ENCODE measurements at places on chromosomes 1 and 21.

DNA sequence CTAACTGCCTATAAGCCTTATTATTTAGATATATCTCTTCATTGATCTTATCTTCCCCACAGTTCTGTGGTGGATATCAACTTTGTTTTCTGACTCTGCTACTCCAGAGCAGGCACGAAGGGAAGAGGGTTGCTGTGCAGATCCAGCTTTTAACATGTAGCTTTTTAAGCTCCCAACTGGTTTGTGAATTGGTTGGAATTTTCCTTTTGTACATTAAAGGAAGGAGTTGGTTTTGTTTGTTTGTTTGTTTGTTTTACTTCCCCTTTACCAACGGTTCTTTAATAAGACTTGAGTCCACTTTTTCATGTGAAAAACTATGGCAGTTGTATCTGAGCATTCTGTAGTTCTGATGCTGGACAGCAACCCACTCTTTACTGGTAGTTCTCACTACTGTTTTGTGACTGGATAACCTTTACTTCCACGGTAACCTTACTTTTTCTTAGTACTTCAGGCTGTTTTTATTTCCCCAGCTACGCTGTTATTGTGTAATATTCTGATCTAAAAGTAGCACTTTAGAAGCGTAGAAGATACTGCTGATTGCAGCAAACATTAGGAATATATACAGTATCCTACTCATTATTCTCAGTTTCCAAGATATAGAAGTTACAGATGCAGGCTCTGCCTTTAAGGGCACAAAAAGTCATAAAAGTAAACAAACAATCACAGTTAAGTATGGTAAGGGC is 1.6 kb downstream of the GNPAT start:
- DNase-seq: no peak

DNA sequence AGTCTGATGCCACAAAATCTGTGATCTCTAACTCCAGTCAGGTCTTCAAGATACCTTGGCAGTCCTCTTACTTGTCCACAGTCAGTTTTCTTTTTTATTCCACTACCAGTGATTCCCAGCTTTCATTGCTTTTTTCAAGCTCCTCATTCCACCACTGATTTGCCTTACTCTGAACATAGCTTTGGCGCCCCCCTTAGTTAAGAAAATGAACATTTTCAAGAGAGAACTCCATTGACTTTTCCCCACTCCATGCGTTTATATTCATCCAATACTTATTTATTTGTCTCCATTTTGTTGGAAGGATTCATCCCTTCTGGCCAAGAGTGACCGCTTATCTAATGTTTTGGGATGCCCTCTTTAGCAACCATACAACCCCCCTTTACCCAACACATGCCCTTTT is 33.9 kb upstream of the IPO9 start:
- no peak for DNase-seq

DNA sequence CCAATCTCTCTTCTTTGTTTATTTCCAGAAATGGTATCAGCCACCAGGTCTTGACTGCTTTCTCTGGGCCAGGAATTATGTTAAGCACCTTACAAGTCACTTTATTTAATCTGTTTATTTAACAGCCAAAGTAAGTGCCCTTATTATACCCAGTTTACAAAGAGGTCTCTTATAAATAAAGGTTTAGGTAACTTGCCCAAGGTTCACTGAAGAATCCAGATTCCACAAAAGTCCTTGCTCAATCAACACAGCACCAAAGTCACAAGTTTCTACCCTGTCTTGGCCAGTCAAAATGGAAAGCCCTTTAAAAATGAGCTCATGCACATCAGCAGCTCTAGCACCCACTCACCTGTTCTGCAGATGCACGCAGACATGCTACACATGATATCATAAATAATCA is 28.0 kb upstream of the ATP1A1 start:
- DNase-seq: no peak

DNA sequence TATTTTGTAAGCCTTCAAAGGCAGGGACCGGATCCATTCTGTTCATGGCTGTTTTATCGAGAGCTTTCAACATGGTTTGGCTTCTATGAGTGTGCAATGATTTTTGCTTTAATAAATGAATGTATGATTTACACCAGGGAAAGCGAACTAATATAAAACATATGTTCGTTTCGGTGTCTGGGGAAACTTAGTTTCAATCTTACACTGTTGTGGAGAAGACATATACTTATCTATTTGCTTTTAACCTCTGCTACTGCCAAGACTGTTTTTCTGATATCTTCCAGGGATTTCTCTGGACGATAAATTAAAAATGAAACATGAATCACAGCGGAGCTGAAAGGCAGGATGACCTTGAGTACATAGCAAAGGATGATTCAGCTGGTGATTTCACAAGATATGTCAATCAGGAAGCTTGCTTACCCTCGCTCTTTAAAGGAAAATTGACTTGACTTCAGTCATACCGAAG is 14.7 kb upstream of the CYYR1 start:
- DNase-seq: no peak

- no peak for DNase-seq
Observed at GRCh38 chr1:44405031-44405797, at the start of gene RNF220. Gene RNF220 (plus strand): TSS chr1:44405255.

GRCh38 chr1:208141610-208142192 is 102.5 kb downstream of the PLXNA2 start:
- DNase-seq: no peak

DNA sequence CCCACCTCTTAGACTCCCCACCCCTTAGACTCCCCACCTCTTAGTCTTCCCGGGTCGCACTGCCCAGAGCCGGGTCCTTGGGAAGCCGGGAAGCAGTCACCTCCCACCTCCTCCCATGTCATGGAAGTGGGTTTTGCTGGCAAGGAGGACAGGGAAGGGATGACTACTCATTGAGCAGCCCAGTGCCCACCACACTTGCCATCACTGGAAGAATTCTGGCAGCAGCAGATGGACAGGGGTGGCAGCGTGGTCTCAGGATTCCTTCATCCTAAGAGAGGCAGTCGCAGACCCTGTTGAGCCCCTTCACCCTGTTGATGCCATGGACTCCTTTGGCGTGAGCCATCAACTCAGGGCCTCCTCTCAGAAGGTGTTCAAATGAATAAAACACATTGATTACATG is 140.8 kb downstream of the PGBD5 start:
- DNase-seq: no peak

DNA sequence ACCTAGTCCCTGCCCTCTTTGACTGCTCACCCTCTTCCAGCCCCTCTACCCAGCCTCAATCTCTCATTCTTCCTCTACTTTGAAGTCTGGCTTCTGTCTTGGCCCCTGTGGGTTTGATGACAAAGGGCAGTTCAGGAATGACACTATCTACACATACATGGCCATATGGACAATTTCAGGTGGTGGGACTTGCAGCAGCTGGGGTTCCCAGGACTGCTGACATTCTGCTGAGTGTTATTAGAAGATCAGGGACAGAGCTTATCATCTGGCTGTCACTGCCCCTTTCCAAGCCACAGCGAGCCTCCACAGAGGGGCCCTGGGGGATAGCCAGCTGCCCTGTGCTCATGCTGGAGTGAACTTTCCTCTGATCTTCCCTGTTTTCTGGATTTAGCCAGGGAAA is 97.4 kb upstream of the IPO9 start:
- no peak for DNase-seq

- no peak for DNase-seq
Observed at GRCh38 chr1:230501849-230502248, 75.7 kb upstream of the PGBD5 start.

DNA sequence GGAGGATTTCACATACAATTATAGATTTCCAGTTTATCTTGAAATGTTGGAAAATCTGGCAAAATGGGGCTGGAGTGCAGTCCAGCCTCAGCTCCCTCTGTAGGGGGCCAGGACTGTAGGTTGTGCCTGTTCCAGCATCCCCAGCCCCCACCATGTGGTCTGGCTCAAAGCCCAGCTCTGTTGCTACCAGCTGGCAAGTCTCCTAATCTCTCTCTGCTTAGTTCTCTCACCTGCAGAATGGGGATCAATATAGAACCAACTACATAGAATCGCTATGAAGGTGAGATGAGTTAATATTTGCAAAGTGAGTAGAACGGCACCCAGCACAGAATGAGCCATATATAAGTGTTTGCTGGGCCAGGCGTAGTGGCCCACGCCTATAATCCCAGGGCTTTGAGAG is 50.0 kb upstream of the TARDBP start:
- no peak for DNase-seq

DNA sequence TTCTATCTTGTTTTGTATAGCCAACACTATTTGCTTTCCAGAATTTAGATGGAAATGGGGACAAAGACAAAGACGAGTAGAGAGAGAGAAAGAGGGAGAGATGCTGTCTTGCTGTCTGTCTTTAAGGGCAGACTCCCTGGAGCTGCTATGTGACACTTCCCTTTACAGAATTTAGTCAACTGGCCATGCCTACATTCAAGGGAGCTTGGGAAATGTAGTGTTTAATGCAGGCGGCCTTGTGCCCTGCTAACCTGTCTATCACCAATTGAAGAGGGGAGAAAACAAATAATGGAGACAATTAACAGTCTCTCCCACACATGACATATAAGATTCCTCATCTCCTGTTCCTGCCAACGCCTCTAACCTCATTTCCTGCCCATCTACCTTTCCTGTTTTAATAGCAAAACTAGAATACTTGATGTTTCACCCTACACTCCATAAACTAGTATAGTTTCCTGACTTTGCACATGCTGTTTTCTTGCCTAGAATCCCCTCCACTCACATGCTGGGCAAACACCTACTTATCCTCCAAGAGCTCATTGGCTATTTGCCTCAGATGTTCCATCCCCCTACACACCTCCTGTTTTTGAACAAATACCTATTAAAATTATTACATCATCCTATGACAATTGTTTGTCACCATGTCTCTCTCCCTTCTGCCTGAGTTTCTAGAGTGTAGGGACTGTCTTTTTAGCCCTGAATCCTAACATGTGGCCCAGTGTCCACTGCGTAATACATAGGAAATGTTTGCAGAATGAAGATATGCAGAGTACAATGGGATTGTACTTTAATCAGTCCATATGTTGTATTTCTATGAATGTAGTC is 117.2 kb downstream of the SLC25A24 start:
- DNase-seq: no peak

GRCh38 chr21:27108228-27108627 is 141.3 kb upstream of the ADAMTS5 start:
- peak; percentile 25 for DNase-seq

DNA sequence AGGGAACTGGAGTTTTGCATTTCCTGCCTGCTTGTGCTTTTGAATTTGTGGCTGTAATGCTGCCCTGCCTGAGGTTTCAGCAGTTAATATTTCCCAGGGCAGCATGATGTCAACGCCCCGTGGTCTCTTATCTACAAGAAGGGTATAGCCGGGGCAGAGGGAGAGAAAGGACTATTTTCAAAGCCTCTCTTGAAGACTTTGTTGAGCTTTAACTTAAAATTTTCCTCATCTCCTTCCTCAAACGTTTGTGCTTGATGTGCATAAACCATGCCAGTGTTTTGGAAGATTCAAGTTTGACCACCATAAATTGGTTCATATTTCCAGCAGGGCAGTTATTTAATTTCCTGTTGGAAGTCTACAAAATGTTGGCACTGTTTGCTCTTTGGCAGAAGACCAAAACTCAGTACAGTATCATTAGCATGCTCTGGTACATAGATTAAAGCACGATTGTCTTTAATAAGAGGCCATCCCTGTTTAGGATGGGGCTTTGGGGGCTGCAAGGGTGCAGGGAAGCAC is 43.4 kb downstream of the ROR1 start:
- DNase-seq: no peak

DNA sequence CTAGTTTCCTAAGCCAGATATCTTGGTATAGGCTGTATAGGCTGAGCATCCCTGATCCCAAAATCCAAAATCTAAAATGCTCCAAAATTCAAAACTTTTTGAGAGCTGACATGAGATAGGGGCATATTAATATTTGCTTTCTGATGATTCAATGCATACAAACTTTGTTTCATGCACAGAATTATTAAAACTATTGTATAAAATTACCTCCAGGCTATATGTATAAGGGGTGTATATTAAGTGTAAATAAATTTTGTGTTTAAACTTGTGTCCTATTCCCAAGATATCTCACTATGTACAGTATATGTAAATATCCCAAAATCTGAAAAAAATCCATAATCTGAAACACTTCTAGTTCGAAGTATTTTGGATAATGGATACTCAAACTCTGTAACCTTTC is 2.6 kb downstream of the WDR64 start:
- DNase-seq: no peak

- no peak for DNase-seq
Observed at GRCh38 chr1:27383661-27384060, 528 bp upstream of the CD164L2 start.

DNA sequence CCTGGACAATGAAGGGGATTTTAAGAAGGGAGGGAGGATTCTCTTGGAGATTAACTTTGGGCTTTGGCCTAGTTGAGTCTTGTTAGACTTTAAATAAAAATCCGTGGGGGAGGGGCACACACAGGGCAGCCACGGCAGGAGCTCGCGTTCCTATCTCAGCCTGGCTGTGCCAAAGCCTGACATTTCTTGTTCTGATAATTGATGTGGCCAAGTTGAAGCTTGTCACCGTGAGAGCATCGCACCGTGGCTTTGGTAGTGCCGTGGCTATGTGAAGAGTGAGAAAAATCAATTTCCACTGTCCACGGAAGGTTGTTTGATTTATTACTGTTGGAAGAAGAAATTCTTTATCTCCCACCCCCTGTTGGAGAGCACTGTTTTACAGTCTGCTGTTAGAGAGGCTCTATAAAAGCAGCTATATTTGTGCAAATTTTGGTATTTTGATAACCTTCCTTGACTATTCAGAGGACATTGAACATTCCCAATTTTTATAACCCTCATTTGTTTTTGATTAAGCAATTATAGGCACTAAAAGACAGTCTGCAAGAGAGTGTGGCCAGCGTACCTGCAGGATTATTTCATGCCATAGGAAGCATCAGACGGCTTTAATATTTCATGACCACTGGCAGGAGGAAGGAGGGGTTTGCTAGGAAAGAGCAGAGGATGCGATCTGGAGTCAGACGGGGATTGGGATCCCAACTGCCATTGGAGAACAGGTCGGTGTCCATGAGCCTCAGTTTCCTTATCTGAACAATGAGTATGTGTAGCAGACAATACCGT is 160.7 kb downstream of the KAZN start:
- DNase-seq: no peak
